Activated naive CD8-positive, alpha-beta T cell treated with anti-CD3 and anti-CD28 coated beads, Interleukin-2, amount 10 ng/mL, durations not matched to agents 7 days and 5 days (primary cell): ENCODE measurements at places on chromosomes 7 and 10. TPM values are rescaled to one million over a fixed set of nuclear protein-coding genes. Genes with fewer than 3 reads are reported as not detected.
A peak's percentile ranks its signal among the peaks of the same experiment; 100 is the strongest.

DNA sequence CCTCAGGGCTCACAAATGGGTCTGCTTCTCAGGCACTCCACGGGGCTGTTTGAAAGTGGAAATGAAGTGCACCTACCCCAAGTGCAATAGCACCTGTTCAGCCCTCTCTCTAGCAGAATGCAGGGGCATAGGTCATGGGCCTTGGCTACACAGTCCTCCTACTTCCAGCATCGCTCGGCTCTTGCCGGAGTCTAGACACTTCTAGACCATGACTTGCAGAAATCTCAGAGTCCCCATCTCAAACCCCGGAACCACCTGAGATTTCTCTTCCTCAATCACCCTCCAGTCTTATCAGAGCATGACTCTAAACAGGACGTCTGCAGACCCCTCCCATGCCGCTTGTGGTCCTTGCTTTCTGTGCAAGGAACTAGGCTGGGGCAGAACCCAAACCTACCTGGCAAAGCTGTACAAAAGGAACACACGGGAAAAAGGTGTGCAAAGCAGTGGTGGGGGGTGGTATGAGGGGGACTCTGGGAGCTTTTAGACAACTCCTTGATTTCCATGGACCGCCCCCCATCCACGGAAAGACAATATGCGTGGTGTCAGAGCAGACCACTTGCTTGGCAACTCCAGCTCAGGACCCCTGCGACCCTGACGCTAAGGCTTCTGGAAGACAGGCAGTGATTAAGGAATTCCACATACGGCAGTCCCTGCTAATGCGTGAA is 13.8 kb downstream of the TMEM273 start:
- no peak overlapping the region for H3K4me3 ChIP-seq
- peaks cover 20% of the 10 kb centered on the region for H3K4me1 ChIP-seq
- H3K36me3 ChIP-seq = no peaks in the 10 kb centered on the region
- peaks cover 3% of the 10 kb centered on the region for H3K27me3 ChIP-seq

- no peaks in the 10 kb centered on the region for H3K4me1 ChIP-seq
- no peak for DNase-seq
- H3K27ac ChIP-seq = no peak overlapping the region
Measured at GRCh38 chr7:27576360-27576944, 86.2 kb downstream of the HIBADH start.

DNA sequence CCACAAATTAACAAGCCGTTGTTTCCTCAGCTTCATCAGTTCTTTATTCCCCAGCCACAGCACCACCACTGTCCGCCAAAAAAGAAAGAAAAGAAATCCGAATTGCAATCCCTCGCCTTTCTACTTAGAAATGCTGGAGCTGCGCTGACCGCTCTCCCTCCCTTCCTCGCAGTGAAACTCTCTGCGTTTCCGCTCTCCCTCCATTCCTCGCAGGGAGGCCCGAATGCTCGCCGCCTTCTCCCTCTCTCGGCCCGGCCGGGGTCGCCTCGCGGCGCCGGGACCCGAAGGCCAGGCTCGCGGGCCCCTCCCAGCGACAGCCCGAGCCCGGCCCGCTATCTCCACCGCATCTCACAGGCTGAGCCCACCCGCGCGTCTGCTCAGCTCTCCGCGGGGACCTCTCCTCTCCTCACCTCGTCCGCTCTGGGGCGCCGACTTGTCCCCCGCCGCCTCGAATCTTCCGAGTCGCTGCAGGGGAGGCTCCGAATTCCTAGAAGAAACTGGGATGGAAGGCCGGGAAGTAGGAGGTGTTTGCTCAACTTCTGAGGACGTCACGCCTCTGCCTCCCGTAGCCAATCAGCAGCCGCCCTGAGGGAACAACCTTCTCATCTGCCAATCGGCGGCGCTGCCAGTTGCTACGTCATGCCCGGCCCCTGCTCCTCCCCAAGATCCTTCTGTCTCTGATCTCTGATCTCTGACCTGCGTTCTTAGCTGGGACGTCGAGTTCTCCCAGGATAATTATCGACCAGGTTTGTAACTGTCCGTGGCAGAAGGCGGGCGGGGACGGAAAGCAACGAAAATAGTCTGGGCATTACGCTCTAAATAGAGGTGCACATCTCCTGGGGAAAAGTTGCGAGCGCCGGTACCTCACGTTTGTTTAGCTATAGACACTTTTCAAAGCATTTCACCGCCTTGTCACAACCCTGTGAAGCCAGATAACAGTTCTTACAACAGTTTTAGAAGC is at the start of gene AASS:
Gene AASS (minus strand): TSS at position 499 of the 961 bp plus-strand sequence. CDS start 10,523 bp downstream, outside the sequence.
- peaks cover 12% of the 10 kb centered on the region for H3K4me1 ChIP-seq
- peak; percentile 69 for DNase-seq
- H3K36me3 ChIP-seq = no peaks in the 10 kb centered on the region
- H3K27me3 ChIP-seq = peaks cover 25% of the 10 kb centered on the region
- H3K27ac ChIP-seq = peak within 1 kb of the TSS; percentile 77

GRCh38 chr7:149414171-149414570 is 46.7 kb downstream of the ZNF777 start:
- H3K27ac ChIP-seq = no peak overlapping the region
- no peak for DNase-seq
- H3K4me1 ChIP-seq = peaks cover 9% of the 10 kb centered on the region
- H3K27me3 ChIP-seq = peaks cover 31% of the 10 kb centered on the region
- H3K4me3 ChIP-seq = no peak overlapping the region

- no peak overlapping the region for H3K4me3 ChIP-seq
- peaks cover 8% of the 10 kb centered on the region for H3K4me1 ChIP-seq
- H3K27ac ChIP-seq = no peak overlapping the region
- H3K36me3 ChIP-seq = peaks cover 2% of the 10 kb centered on the region
- no peaks in the 10 kb centered on the region for H3K27me3 ChIP-seq
- DNase-seq = no peak
Measured at GRCh38 chr7:30791114-30791513, 19.9 kb downstream of the MINDY4 start.

GRCh38 chr10:102645388-102645740 is 1.1 kb downstream of the TRIM8 start:
- H3K4me1 ChIP-seq = peaks cover 41% of the 10 kb centered on the region
- H3K27me3 ChIP-seq = no peaks in the 10 kb centered on the region
- H3K4me3 ChIP-seq = peak overlapping the region; percentile 87
- no peak for DNase-seq
- peak overlapping the region; percentile 94 for H3K27ac ChIP-seq

GRCh38 chr10:28386503-28386868 is 83.6 kb upstream of the MPP7 start:
- H3K4me3 ChIP-seq = no peak overlapping the region
- peaks cover 11% of the 10 kb centered on the region for H3K4me1 ChIP-seq
- no peak for DNase-seq
- no peaks in the 10 kb centered on the region for H3K36me3 ChIP-seq
- H3K27ac ChIP-seq = no peak overlapping the region
- peaks cover 10% of the 10 kb centered on the region for H3K27me3 ChIP-seq

- no peak for DNase-seq
- H3K4me3 ChIP-seq = no peak overlapping the region
- no peaks in the 10 kb centered on the region for H3K4me1 ChIP-seq
- H3K27me3 ChIP-seq = no peaks in the 10 kb centered on the region
Measured at GRCh38 chr10:64316416-64316815, 795.2 kb downstream of the REEP3 start.

GRCh38 chr7:27611059-27611458 is 51.6 kb downstream of the HIBADH start:
- no peaks in the 10 kb centered on the region for H3K27me3 ChIP-seq
- no peak for DNase-seq
- H3K4me3 ChIP-seq = no peak overlapping the region
- H3K27ac ChIP-seq = no peak overlapping the region

- H3K4me3 ChIP-seq = no peak overlapping the region
- H3K27ac ChIP-seq = no peak overlapping the region
- peaks cover 27% of the 10 kb centered on the region for H3K27me3 ChIP-seq
- no peaks in the 10 kb centered on the region for H3K4me1 ChIP-seq
- H3K36me3 ChIP-seq = no peaks in the 10 kb centered on the region
- DNase-seq = no peak
Measured at GRCh38 chr10:23081221-23081750, 14.1 kb upstream of the MSRB2 start.

DNA sequence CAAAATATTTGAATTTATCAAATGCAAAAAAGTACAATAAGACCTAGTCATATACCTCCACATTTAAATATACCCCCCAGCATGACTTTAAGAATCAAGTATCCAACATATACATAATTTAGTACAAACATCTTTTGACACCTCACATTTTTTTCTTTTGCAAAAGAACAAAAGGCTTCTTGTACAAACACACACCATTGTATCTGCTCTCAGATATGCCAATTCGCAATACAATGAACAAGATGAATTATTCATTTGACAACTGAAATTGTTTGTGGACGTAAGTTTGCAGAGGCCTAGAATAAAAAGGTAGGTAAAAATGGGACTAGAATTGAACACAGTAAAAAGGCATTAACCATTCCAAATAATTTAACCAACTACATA is 154.4 kb downstream of the CACNA2D1 start:
- H3K27me3 ChIP-seq = no peaks in the 10 kb centered on the region
- H3K4me1 ChIP-seq = no peaks in the 10 kb centered on the region
- no peak overlapping the region for H3K27ac ChIP-seq
- DNase-seq = no peak
- H3K4me3 ChIP-seq = no peak overlapping the region
- no peaks in the 10 kb centered on the region for H3K36me3 ChIP-seq

DNA sequence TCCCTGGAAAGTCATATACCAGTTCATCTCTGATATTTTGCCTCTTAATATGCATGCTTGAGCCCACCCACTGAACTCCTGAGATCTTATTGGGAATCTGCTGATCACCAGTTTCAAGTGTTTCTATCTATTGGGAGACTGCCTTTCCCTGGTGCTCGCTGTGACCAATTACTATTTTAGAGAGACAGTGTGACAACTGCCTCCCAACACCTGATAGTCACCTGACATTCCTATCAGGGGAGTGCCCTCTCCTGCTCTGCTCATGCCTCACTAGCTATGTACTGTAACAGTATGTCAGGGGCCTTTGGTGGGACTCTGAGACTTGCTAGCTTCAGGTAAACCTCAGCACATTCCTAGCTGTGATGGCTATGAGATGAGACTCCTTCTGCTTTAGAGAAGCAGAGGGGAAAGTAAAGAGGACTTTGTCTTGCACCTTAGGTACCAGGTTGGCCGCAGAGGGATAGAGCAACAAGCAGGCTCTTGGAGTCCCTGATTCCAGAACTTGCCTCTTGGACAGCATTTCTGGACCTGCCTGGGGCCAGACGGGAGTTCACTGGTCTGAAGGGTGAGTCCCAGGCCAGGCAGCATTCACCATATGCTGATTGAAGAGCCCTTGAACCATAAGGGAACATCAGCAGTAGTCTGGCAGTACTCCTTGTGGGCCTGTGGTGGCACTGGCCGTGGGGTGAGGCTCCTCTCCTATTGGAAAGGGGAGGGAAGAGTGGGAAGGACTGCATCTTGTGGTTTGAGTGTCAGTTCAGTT is 34.4 kb upstream of the ARHGAP12 start:
- peaks cover 3% of the 10 kb centered on the region for H3K36me3 ChIP-seq
- DNase-seq = no peak
- peak overlapping the region; percentile 51 for H3K4me3 ChIP-seq
- H3K27me3 ChIP-seq = no peaks in the 10 kb centered on the region
- H3K27ac ChIP-seq = peak overlapping the region; percentile 64
- H3K4me1 ChIP-seq = peaks cover 21% of the 10 kb centered on the region

- H3K4me3 ChIP-seq = no peak overlapping the region
- no peaks in the 10 kb centered on the region for H3K4me1 ChIP-seq
- no peak overlapping the region for H3K27ac ChIP-seq
- no peaks in the 10 kb centered on the region for H3K36me3 ChIP-seq
- peaks cover 3% of the 10 kb centered on the region for H3K27me3 ChIP-seq
Measured at GRCh38 chr10:33820531-33820930, 486.1 kb upstream of the NRP1 start.

DNA sequence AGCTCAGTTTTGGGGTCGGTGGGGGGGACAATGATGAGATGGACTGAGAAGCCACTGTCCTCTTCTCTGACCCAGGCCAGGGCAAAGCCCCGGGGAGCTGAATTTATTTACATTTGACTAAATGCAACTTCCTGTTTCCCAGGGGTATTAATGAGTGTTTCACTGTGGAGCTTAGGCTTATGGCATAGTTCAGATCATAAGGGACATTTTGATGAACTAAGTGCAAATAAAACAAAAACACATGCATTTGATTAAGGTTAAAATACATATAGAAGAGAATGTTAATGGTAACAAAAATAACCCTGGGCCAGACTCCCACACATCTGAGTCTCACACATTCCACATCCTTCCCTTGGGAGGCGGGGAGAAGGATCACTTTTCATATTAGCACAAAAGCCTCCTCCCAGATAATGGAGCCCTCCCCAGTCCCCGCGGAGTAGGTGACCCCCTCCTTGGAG is 320.6 kb downstream of the FRMD4A start:
- peak overlapping the region; percentile 62 for H3K27ac ChIP-seq
- H3K36me3 ChIP-seq = no peaks in the 10 kb centered on the region
- peaks cover 25% of the 10 kb centered on the region for H3K4me1 ChIP-seq
- H3K4me3 ChIP-seq = peak overlapping the region; percentile 68
- peaks cover 26% of the 10 kb centered on the region for H3K27me3 ChIP-seq

DNA sequence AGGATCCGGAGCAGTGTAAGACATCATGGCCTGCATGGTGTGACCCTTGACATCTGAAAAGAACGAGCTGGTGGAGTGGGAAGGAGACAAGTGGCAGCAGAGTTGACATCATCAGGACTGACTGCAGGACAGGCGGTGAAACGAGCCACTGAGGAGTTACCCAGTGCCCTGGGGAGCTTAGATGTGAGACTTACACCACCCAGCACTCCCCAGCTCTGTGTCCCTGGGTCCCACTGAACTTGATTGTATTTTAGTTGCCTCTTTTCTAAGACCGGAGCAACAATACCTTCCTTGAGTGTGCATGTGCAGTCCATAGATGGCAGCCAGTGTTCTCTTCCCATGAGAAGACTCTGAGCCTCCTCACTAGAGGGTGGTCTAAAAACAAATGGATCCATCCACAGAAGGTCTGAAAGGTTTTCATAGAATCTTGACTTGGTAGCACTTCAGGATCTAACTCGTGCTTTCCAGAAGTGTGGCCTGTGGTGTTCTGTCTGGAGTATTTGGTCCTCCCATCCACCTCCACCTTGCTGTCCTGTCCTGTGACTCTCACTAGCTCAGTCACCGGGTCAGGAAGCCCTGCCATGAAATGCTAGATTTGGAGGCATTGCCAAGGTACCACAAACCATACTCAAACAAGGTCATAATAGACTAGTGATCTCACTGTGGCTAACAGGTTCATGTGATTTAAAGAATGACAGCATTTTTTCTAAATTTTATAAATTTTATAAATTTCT is 59.0 kb downstream of the IKZF1 start:
- no peaks in the 10 kb centered on the region for H3K27me3 ChIP-seq
- H3K4me1 ChIP-seq = peaks cover 94% of the 10 kb centered on the region
- H3K4me3 ChIP-seq = peak overlapping the region; percentile 81
- peaks cover 53% of the 10 kb centered on the region for H3K36me3 ChIP-seq
- no peak for DNase-seq
- H3K27ac ChIP-seq = peak overlapping the region; percentile 99

DNA sequence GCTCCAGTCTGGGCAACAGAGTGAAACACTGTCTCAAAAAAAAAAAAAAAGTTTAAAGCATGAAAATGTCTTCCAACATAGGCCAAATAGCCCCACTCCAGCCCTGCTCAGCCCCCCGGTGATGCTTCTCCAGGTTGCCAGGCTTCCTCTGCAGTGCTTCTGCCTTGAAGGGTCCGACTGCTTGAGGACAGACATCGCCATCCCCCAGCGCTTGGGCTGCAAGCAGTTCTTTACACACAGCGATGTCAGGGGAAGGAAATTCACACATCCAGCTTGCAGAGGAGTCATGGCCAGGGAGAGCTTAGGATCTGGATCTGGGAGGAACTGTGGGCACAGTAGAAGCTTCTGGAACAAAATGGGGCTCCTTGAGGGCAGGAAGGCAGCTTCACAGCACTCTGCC is 26.9 kb downstream of the LYZL1 start:
- H3K27ac ChIP-seq = no peak overlapping the region
- no peaks in the 10 kb centered on the region for H3K36me3 ChIP-seq
- peaks cover 16% of the 10 kb centered on the region for H3K27me3 ChIP-seq
- no peak for DNase-seq
- peaks cover 11% of the 10 kb centered on the region for H3K4me1 ChIP-seq
- no peak overlapping the region for H3K4me3 ChIP-seq

The PTCD1 gene
- 10.7 TPM for total RNA-seq

The EIF5AL1 gene
- total RNA-seq = 0.94 TPM

The HOXA2 gene
- total RNA-seq = not detected

The DRGX gene
- not detected for total RNA-seq

The GLI3 gene
- 1.3 TPM for total RNA-seq

The FGFR2 gene
- 0.89 TPM for total RNA-seq
